ENCODE measurements at places on chromosomes 11 and 22.

- DNase-seq = no peak
Measured at GRCh38 chr11:94910779-94911178, 62.6 kb downstream of the CWC15 start.

- DNase-seq = no peak
Measured at GRCh38 chr11:110428040-110428439, 1.7 kb upstream of the FDX1 start.

GRCh38 chr22:17787716-17788330, 13.6 kb upstream of the BID start:
- no peak for DNase-seq

DNA sequence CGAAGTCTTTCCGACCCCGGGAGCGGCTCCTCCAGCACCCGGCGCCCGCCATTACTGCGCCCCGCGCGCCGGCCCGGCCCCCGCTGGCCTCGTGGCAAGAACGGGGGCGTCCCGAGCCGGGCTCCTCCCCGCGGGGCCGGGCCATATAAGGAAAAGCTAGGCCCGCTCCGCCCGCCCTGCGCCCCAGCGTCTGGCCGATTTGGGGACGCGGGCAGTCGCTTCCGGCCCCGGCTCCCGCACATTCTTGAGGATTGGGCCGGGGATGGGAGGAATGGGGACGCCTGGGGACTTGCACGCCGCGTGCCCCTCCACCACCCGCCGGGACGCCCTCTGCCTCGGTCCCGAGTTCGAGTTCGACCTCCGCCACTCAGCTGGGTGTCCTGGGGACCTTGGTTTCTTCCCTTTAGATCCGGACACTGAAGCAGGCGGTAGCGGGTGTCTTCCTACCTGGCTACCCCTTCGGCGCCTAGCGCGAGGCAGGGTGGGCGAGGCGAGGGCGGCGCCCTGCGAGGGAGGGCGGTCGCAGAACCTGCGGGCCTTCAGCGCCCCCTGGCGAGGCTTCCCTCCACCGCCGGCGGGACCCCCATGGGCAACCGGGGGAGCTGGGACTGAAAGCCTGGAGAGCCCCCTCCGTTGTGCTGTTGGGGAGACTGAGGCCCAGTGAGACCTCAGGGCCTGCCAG, 3.8 kb downstream of the SMTN start:
- no peak for DNase-seq

GRCh38 chr11:73585834-73586575, 11.9 kb downstream of the FAM168A start:
- no peak for DNase-seq

DNA sequence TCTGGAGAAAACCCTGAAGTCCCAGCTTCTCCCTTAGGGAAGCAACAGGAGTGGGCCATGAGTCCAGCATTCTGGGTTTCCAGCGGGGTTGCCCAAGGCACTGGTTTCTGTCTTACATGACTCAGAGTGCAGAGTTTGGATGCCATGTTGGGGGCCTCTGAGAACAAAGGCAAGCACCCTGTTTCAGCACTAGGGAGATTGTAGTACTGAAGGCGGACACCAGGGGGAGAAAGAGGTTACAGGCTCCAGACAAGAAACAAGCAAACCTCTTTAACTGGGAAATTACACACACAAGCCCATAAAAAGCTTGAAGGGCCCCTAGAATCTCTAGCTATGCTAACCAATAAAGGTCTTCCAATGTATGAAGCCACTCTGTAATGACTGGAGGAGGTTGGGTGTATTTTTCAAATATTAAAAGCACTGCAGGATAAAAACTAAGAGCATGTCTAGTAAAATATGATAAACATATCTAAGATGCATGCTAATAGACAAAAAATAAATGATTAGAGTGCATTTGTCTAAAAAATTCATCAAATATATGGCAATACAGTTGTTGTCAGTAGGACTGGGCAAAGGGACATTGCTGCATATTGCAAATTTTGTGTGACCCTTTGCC, 7.1 kb downstream of the MS4A6E start:
- DNase-seq = peak; percentile 5

- DNase-seq = peak; percentile 59
Measured at GRCh38 chr22:46079861-46080821, 70.2 kb upstream of the PPARA start.

DNA sequence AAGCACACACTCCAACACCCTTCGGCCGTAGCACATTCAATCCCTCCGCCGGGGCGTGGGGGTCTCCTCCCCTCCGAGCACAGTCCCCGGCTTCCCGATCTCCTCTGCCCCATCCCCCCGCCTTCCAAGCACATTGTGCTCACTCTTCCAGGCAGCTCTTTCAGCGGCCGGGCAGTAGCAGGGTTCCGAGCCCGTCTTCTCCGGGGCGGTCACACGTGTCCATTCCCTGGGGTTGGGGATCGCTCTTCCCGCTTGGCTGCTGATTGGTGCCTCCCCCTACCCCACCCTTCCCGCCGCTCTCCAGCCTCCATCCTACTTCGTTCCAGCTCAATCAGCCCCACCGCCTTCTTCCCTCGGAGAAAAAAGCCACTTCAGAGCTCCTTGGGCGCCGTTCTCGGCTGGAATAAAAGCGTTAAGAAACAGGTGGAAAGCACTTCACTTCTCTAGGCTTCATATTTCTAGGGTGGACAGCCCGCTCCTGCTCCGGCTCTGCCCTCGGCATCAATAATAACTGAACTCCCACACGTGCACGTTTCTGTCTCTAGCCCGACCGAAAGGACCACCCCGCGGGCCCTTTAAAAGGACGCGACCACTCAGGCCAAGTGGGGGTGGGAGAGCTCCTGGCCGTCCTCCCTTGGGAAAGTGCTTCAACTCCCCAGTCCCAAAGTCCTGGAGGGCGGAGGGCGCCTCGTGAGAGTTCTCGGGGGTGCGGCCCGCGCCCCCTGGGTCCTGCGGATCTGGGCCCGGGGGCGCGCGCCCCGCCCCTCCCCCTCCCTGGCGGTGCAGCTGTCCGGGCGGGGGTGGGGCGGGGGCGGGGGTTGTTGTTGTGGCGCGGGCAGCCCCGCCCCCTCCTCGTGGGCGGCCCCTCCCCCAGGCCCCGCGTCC, 464 bp upstream of the CECR2 start:
- peak; percentile 35 for DNase-seq

- no peak for DNase-seq
Measured at GRCh38 chr11:129282634-129283033, 90.5 kb upstream of the ARHGAP32 start.

- no peak for DNase-seq
Measured at GRCh38 chr22:35421121-35421520, 21.2 kb downstream of the MCM5 start.

GRCh38 chr11:60040109-60040508, at the start of gene OOSP2:
Gene OOSP2 (plus strand): TSS chr11:60040409. CDS start chr11:60040460, 51 bp downstream.
- DNase-seq = no peak

GRCh38 chr22:28812516-28812915, 12.1 kb upstream of the XBP1 start:
- DNase-seq = no peak

DNA sequence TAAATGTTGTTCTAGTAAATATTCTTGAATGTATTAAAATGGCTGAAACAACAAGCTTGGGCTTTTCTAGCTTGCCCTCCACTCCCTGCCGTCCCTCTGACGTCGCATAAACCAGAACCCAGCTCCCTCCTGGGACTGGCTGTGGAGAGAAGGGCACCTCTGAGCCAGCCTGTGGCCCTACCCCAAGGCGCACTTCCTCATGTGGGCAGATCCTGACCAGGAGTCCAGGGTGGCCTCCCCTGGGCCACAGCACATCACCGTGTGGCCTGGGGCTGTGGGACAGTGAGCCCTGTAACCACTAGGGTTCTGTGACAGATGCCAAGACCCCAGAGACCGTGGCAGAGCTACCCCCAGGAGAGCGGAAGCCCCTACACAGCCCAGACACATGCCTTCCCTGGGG, 10.2 kb upstream of the ADORA2A start:
- no peak for DNase-seq

DNA sequence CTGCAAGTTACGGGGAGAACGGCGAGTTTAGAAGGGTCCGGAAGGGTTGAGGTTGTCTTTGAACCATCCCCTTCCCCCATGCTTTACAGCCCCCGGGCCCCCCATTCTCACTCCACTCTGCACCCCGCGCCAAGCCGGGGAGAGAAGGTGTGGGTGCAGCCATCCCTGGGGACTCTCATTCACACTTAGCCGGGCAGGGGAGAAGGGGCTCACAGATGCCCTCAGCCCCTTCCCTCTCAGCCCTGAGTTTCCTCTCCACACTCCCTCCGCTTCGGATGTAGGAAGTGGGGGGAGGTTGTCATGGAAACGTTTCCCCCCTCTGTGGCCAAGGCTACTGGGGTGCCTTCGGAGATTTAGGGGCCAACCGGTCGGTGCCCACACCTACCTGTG, 334 bp downstream of the CADM1 start:
- peak; percentile 60 for DNase-seq

- DNase-seq = no peak
Measured at GRCh38 chr22:37312549-37313183, 30.4 kb downstream of the CYTH4 start.

DNA sequence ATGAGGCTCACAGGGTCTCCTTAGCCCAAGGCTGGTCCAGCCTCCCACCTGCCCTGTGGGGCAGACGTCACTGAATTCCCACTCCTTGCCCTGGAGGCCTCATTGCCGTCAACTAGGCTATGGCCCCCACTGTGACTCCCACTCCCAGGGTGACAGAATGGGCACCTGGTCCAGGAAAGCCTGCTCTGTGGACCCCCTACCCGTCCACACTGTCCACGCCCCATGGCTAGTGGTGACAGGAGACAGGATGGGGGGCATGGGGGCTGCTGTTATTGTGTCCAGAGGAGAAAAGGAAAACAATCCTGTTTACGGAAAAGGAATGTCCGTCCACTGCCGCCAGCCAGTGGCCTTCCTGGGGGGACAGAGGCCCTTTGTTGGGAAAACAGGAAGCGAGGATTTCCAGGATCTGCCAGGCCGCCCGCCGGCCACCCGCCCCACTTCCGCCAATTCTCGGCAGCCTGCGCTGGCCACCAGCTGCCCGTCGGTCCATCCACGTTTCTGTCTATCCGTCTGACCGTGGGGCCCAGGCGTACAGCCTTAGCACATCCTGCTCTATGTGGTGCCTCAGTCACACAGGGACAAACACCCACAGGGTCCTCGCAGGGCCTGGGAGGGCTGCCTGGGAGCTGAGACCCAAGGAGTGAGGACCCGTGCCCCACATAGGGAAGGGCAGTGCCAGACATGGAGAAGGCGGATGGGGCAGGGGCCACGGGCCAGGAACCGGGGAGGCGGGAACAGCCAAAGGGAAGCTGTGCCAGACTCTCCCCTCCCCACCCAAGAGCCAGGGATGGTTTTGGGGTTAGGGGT, 19.5 kb downstream of the CRELD2 start:
- DNase-seq = no peak

DNA sequence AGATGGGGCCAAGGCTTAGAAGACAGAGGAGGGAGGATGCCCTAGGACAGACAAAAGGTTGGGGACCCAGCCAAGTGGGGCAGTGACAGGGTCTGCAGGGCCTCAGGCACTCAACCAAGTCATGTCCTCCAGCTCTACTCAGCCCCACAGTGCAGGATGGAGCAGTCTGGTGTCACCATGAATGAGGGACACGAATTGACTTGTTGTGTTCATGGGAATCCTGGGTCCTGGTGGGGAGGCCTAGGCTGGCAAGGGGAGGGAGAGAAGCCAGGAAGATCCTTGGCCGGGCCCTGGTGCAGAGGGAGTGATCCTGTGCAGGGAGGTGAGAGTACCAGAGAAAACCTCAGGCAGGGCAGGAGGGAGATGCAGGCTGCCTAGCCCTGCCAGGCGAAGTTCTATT, 12.0 kb downstream of the P2RY6 start:
- no peak for DNase-seq

GRCh38 chr22:39689421-39689820, 118.9 kb downstream of the CACNA1I start:
- no peak for DNase-seq

DNA sequence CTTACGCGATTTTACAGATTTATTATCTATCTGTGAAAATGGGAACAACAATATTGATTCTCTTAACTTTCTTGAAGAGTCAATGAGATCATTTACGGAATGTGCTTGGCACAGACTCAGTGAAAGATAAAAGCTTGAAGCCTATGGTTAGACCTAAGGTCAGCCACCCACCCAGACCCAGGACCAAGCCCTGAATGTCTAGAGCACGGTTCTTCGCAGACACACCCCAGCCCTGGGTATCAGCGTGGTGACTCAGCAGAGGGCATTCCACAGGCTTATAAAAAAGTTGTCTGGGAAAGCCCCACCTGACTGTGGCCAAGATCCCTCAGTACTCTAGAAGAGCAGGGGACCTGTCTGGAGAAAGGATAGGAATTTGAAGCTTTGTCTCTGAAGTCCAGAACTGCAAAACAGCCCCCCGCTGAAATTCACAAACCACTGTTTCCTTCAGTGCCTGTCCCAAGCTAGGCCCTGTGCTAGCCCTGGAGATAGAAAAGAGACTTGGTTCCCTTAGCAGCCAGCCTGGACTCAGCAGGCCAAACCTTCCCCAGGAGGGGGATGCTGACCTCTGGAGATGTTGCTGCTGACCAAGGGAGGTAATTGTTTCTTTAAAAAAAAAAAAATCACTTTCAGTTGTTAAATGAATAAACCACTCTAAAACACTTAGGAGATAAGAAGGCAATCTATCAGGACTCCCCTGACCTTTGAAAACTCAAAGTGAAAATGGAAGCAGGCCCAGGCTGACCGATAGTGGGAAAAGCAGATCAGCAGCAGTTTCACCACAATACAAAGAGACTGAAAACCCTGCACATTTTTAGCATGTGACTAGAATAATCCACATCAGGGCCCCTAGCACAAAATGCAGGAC, 114.0 kb downstream of the ABTB2 start:
- DNase-seq = no peak

- DNase-seq = no peak
Measured at GRCh38 chr11:914747-915501, 4.3 kb upstream of the CHID1 start.

GRCh38 chr11:79949574-79949973, 508.7 kb upstream of the TENM4 start:
- no peak for DNase-seq

DNA sequence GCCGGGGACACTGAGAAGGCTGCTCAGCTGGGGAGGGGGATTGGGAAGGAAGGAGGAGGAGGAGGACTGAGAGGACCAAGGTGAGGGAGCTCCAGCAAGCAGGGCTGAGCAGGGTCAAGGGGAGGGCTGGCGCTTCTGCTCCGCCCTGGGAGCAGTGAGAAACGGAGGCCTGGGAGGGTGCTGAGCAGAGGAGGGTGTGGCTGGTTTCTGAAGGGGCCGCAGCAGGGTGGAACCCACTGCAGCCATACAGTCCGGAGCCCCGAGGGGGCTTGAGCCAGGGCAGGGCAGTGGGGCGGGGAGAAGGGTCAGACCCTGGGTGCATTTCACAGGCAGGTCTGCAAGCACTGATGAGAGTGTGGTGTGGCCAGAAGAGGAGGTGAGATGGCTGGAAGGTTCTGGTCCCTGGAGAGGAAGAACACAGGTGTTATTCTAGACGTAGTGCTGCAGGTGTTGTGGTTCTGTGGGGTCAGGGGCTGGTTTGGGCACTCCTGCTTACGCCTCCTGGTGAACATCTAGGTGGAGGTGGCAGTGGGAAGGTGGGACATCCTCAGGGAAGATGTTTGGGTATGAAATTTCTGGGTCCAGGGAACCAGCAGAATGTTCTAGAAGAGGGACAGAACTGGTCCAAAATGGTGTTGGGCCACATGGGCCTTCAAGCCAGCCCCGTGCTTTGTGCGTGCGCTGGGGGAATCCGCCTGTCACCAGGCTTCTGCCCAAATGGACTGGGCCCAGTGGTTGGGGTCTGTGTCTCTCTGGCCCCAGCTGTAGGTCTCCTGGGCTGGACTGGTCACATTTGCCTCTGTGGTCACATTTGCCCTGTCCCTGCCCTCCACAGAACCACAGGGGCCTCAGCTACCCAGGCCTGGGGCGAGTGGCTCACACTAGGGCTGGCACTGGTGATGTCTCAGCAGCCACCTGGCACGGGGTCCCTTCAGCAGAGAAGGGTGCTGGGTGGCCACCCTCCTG, 714.7 kb downstream of the BRD1 start:
- DNase-seq = no peak

Data from NCI-H1436 (cell line).